Activated CD8-positive, alpha-beta memory T cell treated with anti-CD3 and anti-CD28 coated beads for 24 hours (primary cell): ENCODE measurements at places on chromosomes 5 and 9.
A peak's percentile ranks its signal among the peaks of the same experiment; 100 is the strongest.

DNA sequence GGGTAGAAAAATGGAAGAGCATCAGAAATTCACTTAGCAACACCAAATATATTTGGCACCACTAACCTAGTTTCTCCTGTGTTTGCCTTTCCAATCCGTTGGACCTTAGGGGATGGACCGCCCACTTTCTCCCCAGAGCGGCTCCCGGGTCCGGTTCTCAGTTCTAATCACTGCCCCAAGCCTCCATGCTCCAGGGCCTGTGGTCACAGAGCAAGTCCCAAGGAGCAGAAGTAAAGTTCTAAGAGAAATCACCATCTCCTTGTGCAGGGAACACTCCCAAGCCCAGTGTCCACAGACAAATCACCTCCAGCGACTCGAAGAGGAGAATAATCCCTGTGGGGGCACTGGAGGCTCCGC is 728 bp upstream of the SLC1A1 start:
- no peak for DNase-seq

DNA sequence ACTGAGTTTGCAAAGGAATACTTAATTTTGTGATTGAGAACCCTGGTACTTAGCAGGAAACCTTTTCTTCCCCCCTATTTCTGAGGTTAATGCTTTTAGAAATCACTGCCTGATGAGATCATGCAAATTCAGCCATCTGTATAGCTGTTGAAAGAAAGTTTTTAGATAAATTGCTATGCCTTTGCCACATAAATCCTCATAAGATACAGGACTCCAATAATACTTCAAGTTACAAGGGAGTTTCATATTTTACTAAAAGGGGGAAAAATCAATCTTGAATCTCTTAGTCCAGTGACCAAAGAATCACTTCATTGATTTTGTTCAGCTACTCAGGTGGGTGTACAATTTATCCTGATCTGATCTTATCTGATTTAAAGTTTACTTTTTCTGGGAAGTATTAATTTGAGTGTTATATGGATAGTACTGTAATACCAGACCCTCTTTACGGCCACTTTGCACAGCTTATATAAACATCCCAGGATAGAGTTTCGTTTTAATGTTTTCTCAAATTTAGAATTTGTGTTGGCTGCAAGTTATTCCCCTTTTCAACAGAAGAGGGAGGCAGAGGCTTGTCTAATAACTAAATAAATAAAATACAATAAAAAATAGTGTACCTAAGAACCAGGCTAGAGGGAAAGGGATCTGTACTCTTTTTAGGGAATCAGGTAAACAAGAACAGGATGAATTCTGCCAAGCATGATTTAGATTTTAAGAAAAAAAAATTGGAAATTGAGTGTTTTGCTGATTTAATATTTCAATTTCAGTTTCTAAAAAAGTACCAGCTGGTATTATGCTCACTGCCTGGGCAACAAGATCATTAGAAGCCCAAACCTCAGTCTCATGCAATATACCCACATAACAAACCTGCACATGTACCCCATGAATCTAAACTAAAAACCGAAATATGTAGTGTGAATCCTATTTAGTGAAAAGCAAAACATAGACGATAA is 69.1 kb downstream of the PSAT1 start:
- no peak for DNase-seq

DNA sequence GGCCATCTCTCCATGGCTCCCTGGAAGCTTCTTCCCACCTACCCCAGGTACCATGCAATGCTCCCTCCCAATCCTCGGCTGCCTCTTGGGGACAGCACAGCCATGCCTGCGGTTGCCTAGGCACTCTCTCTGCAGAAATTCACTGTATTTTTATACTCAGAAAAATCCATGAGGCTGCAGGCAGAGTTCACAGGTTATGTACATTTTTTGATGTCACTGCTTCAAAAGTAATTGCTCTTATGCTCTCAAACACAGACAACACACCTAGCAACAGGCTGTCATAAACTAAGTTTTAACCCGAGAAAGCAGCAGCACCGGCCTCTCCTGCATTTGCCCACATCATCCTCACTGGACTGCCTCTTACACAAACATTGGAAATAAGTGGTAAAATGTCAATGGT is 102.4 kb downstream of the AK8 start:
- DNase-seq = no peak

- peak; percentile 61 for DNase-seq
These were observed 27.8 kb downstream of the TNFSF15 start for GRCh38 chr9:114777821-114778609.

DNA sequence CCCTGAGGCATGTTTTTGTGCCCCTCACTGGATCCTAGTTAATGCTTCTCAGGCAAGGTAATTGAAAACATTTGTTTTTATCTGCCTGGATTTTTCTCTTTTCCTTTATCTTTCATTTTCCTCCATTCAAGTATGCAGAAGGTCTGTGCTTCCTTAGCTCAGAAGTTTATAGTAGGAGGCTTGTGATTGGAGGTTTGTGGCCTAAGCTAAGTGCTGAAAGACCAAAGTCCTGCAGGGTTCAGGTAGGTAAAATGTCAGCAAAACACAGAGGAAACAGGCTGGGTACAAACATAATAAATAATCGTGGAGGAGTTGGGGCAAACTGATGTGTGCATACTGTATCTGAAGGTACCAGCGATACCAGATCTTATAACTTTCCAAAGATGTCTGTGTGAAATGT is 230.9 kb upstream of the KLF4 start:
- DNase-seq = no peak

GRCh38 chr9:78831726-78832125 is 534.8 kb downstream of the PSAT1 start:
- no peak for DNase-seq
